Memory B cell (primary cell): ENCODE measurements at places on chromosomes 16 and 17.

- DNase-seq, result no peak
These were observed 53.1 kb downstream of the CYB5B start for GRCh38 chr16:69477546-69477945.

GRCh38 chr17:73506470-73507435 is 137.5 kb downstream of the SDK2 start:
- no peak for DNase-seq

- no peak for DNase-seq
These were observed 9.6 kb downstream of the ZNF598 start for GRCh38 chr16:1999866-2000514.

DNA sequence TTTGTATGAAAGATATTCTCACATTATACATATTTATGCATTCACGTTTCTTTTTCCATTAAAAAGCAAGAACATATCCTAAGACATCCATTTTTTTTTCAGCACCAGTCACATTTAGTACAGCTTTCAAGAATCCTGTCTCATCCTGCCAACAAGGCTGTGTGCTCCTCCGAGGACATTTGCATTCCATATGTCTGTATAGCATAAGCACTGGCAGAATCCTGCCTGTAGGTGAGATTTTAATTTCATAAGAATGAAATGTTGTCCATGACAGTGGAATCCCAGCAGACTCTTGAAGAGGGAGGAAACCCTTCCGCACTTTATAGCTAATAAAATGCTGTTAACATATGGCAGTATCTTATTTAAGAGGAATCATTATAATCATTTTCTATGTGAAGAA is 2.9 kb upstream of the PMP22 start:
- no peak for DNase-seq

DNA sequence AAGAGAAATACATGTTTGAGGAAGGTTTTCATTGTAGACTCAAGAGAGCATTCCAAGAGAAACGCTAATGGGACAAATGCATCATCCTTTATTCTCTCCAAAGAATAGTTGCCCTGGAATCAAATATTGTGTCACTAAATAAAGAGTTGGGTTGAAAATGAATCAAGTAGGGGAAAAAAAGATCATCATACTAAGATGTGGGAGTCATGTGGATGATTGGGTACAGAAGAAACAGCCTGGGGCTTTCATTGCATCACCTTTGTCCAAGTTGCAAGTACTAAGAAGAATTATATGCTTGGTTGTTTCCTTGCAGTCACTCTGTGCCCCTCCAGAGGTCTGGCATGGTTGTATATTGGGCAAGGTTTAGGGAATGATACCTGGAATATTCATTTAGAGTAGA is 658.9 kb downstream of the TOX3 start:
- DNase-seq, result no peak

DNA sequence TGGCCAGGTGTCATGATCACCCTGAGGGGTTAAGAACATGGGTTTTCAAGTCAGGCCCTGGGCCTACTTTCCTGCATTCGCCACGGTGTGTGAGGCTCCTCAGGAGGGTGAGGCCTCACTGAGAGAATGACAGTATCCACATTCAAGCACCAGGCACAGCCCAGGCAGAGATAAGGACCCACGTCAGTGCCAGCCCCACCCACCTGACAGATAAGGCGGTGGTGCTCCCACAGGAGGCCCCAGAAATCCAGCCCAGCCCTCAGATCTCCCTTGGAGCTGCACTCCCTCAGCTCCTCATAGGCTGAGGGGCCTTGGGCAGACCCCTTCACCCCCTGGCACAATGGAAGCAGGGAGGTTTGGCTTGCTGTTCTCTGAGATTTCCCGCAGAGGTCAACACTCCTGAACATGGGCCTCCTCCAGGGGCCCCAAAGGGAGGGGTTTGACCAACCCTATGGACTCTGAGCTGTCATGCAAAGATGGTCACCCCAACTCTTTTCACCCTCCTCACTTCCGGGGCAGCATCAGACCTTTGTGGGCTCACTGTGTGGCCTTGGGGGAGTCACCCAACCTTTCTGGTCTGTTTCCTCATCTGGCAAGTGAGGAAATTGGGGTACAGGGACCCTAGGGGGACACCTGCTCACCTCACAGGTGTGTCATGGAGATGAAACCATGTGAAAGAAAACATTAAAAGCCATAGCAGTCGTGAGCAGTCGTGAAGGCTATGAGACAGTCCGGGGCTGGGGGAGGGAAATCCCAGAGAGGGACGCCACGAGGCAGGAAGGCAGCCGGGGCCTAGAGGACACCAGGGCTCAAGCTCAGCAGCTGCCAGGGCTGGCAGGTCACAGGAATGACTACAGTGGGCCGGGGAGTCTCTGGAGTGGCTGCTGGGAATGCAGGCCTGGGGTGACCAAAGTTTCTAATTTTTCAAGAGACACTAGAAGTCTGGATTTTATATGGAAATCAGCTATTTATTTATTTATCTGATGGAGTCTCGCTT is 15.4 kb downstream of the PLLP start:
- no peak for DNase-seq

GRCh38 chr16:66058172-66058691 is 308.3 kb upstream of the CDH5 start:
- DNase-seq, result no peak

GRCh38 chr17:67574658-67575293 is 143.0 kb upstream of the NOL11 start:
- DNase-seq, result peak; percentile 34

DNA sequence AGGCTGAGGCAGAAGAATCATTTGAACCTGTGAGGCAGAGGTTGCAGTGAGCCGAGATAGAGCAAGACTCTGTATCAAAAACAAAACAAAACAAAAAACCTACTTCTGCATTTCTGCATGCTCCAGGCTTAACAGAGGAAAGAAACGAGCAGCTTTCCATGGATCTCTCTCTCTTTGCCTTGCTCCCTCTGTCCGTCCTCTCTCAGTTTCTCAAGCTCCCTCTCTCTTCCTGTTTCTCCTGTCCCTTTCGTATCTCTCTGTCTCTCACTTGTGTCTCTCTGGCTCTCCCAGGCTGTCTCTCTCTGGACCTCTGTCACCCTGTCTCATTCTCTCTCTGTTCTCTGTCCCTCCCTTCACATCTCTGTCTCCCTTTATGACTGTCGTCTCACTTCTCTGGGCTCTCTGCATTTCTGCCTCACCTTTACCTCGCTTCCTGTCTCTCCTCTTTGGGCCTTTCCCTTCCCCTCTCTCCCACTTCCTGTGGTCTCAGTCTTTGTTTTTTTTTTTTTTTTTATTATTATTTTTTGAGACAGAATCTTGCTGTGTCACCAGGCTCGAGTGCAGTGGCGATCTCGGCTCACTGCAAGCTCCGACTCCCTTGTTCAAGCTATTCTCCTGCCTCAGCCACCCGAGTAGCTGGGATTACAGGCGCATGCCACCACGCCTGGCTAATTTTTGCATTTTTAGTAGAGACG is 4.1 kb upstream of the PITPNA start:
- no peak for DNase-seq

GRCh38 chr17:76481071-76481655 is 13.8 kb downstream of the AANAT start:
- peak; percentile 58 for DNase-seq

DNA sequence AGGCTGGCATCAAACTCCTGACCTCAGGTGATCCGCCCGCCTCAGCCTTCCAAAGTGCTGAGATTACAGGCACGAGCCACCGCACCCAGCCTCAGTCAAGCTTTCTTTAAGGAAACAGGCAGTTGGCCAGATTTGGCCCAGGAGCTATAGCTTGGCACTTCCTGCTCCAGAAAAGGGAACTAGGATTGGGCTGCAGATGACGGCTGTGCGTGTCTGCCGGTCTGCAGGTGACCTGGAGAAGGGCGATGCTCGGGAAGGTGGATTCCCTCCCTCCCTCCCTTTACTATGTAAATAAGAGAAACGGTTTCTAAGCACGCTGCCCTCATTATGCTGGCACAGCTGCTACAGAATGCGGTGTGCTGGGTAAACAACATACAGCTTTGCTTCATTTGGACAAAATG is 215.9 kb downstream of the RPTOR start:
- DNase-seq, result no peak

DNA sequence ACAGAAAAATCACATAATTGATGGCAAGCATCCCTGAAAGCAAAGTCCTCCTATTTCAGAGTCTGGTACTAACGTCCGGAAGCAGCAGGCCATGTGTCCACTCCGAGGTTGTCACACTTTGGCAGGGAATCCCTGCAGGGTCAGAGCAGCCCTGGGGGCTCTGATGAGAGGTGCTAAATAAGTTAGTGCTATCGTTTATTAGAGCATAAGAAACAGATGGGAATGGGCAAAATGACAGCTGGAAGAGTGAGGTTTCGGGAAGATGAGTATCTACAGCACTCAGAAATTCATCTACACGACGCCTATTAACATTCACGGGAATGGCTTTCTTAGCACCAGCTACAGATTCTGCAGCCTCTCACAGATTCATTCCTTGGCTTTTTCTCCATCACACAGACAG is 465.4 kb upstream of the PSMD7 start:
- no peak for DNase-seq

DNA sequence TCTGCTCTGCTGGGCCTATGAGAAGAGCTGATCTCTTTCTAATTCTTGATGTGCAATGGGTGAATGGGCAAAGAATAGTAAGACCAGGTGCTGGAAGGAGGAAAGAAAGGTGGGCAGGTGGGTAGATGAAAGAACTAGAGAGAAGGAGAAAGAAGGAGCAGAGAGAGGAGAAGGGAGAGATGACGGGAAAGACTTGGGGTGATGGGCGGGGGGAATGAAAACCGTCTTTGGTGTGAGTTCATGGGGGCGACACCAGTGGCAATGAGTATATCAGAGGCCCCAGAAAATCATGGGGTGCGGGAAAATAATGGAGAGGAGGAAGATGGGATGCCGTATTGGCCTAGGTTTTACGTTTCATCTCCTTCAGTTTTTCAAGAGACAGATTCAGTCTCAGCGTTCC is 128.8 kb upstream of the PLCG2 start:
- no peak for DNase-seq

GRCh38 chr17:77282524-77283515 is 142.1 kb downstream of the SEC14L1 start:
- DNase-seq, result no peak

DNA sequence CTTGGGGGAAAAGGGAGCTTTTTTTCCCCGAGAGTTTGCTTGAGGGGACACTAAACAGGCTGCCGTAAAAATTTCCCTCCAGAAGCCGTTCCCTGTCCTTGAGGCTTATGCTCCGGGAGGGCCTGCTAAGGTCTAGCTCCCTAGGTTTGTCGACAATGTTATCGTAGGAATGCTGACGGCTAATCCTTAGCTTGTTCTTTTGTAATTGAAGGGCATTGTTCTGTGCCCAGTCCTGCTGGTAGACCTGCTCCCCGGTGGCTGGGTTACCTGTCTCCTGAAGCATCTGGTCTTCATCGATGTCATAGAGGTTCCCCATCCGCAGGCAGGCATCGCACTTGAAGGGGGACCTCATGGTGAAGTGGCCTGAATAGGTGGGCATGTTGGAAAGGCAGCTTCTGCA is 418.7 kb downstream of the GRIN2A start:
- DNase-seq, result no peak

DNA sequence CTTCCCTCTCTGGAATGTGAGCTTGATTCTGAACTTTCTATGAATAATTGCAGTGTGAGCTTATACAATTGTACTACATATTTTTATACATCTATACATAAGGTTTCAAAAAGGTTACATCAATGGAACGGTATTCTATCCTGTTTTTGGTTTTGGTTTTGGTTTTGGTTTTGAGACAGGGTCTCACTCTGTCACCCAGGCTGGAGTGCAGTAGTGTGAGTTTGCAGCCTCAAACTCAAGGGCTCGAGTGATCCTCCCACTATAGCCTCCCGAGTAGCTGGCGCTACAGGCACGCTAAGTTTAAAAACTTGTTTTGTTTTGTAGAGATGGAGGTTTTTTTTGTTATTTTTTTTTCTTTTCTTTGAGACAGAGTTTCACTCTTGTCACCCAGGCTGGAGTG is 1.1 kb downstream of the CTRB1 start:
- DNase-seq, result no peak

DNA sequence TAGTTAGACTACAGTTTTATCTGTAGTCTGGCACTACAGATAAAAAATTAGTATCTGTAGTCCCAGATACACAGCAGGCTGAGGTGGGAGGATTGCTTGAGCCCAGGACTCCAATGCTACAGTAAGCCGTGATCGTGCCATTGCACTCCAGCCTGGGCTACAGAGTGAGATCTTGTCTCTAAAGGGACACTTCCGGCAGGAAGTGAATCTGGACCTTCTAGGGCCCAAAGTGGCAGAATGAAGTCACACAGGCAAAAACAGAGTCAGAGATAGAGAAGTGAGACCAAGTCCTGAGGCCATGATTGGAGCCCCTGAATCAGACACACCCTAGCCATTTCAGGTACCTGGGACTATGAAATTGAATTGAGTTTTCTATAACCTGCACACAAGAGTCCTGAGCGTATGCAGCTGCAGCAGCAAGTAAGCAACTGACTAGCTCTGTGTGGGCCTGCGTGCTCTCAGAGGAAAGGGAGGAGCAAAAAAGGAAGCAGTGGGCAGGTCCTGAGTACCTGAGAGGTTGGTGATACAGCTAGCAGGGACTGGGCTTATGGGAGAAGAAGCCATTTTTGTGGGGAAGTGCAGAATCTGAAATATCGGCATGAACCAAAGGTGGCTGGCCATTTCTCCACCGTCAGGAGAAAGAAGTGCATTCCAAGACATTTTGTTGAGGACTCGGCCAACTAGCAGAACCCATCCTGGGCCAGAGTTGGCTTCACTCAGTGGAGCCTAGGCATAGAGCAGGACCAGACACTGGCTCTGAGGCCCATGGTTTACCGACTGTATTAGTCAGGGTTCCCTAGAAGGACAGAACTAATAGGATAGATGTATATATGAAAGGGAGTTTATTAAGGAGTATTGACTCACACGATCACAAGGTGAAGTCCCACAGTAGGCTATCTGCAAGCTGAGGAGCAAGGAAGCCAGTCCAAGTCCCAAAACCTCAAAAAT is 27.2 kb upstream of the BRD7 start:
- DNase-seq, result no peak

- no peak for DNase-seq
These were observed 278.7 kb downstream of the FTO start for GRCh38 chr16:53982631-53983042.

DNA sequence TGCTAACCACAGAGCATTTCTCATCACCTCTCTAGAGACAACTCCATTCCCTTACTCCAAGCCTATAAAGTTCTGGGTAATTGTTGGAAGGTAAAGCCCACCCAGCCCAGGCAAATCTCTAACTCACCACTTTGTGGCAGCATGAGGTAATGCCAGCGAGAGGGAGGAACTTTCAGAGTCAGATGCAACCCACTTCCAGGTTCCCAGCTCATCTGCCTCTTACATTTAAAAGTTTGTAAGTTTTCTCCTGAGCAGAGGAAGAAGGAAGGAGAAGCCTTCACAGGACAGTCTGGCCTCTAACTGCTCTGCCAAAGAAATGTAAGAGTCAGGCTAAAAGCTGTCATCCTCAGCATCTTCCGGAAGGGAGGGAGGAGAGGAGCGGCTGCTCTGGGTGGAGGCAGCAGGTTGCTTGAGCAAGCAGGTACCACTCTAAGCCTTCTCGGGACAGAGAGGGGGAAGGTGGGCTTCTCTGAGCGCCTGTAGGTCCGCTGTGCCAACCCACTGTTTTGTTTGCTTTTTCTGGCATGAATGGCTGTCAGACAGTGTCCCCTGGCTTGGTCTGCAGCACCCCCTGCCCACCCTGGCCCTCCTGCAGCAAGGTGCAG is 1.0 kb downstream of the ZNF319 start:
- no peak for DNase-seq

- DNase-seq, result no peak
These were observed 22.4 kb downstream of the SLC35G3 start for GRCh38 chr17:35171834-35172233.
